Dermis microvascular lymphatic vessel endothelial cell (primary cell): ENCODE measurements at places on chromosomes 7 and 10. TPM values are rescaled to one million over a fixed set of nuclear protein-coding genes. Genes with fewer than 3 reads are reported as not detected.

Gene CPED1
- 0.77 and 1.0 TPM in 2 replicates for total RNA-seq

Gene CYP2W1
- total RNA-seq: not detected in 2 replicates

- DNase-seq: no peak
Measured at GRCh38 chr10:77420947-77421523, 216.6 kb downstream of the KCNMA1 start.

DNA sequence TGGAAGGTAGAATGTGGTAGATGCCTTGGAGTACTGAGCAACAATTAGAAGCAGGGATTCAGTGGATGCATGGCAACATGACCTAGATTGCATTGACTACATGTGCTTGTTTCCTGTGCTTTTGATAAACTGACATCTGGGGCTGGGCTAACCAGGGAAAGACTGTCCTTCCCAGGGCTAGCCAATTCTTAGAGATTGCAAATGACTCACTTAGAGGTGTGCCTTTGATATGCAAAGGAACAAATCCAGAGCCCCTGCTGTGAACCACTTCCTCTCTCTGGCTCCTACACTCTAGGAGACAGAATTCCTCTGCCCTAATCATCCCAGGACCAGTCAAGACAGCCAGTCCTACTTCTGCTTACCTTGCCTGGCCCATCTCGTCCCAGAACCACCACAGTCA lies 651.5 kb downstream of the LRMDA start:
- DNase-seq: no peak

DNA sequence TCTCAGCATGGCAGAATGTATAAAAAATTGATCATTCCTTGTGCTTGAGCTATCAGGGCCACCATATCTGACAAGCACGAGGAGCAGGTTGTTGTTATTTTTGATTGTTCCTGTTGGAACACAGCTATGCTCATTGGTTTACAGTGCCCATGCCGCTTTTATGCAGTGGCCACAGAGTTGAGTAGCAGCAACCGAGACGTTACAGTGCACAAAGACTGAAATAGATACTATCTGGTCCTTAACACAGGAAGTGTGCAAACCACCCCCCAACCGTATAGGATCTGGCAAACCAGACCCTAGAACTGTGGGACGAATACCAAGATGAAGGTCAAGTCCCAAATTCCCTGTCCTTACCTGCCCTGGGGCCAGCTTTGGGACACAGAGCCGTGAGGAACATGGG lies 216.6 kb downstream of the KLF6 start:
- no peak for DNase-seq

DNA sequence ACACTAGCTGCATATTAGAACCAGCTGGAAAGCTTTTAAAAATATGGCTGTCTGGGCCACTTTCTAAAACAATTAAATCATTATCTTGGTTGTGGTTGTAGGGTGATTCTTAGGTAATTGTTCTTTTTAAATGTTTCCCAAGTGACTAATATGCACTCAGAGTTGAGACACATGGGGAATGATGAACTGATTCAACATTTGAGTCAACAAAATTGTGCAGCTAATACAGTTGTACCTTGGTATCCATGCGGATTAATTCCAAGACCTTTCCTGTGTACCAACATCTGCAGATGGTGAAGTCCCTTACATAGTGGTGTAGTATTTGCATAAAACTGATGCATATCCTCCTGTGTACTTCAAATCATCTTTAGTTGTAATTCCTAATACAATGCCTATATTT lies 242.2 kb downstream of the ATRNL1 start:
- no peak for DNase-seq

DNA sequence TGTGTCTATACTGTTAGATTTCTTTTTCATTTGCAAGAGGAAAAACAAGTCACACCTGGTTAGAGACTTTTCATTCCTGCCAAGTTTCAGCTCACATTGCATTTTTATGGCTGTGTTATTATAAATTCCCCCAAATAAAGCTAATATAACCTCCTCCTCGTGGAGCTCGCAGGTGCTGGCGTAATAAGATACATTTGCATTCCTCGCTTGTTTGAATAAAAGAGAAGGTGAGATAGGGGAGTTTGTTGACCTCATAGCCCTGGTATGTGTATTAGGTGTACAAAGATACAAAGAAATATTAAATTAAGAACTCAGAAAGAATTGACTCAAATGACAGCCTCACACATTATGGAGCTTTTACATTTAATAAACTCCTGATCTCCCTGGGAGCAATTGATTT lies 257.7 kb upstream of the SP8 start:
- DNase-seq: no peak
